Type B pancreatic cell (in vitro differentiated cells): ENCODE measurements at places on chromosomes 2 and 18. TPM values are rescaled to one million over a fixed set of nuclear protein-coding genes. Genes with fewer than 3 reads are reported as not detected.

The TMEM150A gene
- 16.7 and 19.8 TPM in 2 replicates for total RNA-seq

The SRD5A2 gene
- 0.26 TPM in 1 of 2 replicates, not detected in the other for total RNA-seq

The TANC1 gene
- 56.9 and 138 TPM in 2 replicates for total RNA-seq

The COPS8 gene
- total RNA-seq, result 30.2 and 59.3 TPM in 2 replicates

The INPP5D gene
- total RNA-seq, result 18.3 and 40.8 TPM in 2 replicates

The IL36RN gene
- 12.0 and 17.7 TPM in 2 replicates for total RNA-seq

The MOGAT1 gene
- 0.45 TPM in 1 of 2 replicates, not detected in the other for total RNA-seq

The DNAH6 gene
- total RNA-seq, result 0.62 and 3.8 TPM in 2 replicates

The DSC1 gene
- 1.6 and 4.1 TPM in 2 replicates for total RNA-seq
